Naive B cell (primary cell): ENCODE measurements at places on chromosomes 11 and 22.

- no peak for DNase-seq
These were observed 87.0 kb downstream of the ARHGAP42 start for GRCh38 chr11:100774132-100774531.

DNA sequence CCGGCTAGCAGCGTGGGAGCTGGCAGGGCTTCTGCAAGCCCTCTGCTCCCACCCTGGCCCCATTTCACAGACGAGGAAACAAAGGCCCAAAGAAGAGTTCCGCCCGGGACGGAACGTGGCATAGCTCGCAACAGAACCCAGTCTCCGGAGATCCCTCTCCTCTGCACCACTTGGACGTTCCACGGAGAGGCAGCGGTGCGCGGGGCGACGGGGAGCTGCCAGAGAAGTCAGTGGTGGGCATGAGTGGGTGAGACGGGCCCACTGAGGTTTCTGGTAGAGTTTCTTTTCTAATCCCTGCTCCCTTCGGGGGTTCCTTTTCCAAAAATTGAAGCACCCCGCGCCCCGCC, 554 bp upstream of the NECTIN1 start:
- DNase-seq: no peak

GRCh38 chr11:134755535-134755934, 343.5 kb upstream of the B3GAT1 start:
- no peak for DNase-seq

- DNase-seq: no peak
These were observed 87.5 kb downstream of the SNX19 start for GRCh38 chr11:130828741-130829140.

DNA sequence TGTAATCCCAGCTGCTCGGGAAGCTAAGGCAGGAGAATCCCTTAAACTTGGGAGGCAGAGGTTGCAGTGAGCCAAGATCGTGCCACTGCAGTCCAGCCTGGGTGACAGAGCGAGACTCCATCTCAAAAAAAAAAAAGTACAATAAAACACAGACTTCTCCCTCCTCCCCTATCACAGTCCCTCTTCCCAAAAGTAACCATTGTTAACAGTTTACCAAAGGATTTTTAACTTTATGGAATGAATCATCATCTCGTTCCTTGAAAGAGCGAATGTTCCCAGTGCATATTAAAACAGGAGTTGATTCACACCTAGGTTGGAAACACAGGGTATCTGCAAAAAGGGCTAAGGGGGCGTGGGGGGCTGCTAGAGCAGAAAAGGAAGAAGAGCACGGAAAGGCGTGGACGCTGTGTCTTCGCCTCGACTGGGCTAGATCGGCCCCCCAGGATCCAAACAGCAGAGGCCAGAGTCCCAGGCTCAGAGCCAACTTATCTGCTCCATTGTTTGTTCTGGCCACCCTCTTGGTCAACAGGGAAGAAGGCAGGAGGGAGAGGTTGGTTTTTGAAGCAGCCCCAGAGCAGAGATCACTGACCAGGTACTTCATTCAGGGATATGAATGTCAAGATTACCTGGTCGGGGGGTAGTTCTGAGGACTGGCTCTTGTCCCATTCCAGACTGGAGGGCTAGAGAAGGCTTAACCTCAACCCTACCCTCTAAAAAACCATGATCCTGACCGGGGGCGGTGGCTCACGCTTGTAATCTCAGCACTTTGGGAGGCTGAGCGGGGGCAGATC, 2.1 kb upstream of the AHNAK start:
- DNase-seq: no peak
